ENCODE measurements at places on chromosomes 6 and 20.

DNA sequence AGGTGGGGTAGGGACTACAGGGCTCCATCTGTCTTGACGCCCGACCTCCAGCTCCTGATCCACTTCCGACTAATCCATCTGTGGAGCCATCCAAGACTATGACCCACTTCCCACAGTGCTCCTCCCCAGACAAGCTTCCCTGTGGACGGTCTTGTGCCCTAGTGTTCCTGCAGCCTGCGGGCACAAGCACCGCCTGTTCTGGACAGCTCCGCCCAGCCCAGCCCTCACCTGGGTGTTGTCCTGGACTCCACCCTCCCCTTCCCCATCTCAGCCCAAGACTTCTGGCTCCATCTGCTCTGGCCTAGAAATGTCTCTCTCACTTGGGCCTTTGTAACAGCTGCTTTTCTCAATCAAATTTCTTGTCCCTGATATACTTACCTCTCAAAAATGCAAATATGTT is 102.0 kb downstream of the MAFB start:
- DNase-seq: no peak

GRCh38 chr6:42138190-42138589 is 4.2 kb downstream of the C6orf132 start:
- no peak for DNase-seq

GRCh38 chr20:20359628-20360027 is 8.3 kb upstream of the INSM1 start:
- no peak for DNase-seq

DNA sequence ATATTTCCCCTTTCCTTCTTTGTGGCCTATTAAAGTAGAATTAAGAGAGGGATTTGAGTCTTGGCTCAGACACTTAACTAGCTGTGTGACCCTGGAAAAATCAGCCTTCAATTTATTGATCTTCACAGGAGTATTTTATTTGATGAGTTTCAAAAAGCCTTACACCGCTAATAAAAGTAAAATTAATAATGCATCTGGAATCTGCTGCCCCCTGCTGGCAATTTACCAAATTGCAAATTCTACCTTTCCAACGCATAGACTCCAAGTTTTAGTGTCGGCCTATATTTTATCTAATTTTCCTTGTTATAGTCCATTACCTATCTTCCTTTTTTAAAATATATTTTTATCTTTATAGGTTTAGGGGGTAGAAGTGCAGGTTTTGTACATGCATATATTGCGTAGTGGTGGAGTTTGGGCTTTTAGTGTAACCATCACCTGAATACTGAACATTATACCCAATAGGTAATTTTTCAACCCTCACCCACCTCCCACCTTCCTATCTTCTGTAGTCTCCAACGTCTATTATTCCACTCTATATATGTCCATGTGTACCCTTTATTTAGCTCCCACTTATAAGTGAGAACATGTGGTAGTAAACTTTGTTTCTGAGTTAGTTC is 46.3 kb downstream of the GOPC start:
- peak; percentile 10 for DNase-seq

- DNase-seq: no peak
These were observed 1106.2 kb upstream of the GJE1 start for GRCh38 chr6:141026504-141026903.

DNA sequence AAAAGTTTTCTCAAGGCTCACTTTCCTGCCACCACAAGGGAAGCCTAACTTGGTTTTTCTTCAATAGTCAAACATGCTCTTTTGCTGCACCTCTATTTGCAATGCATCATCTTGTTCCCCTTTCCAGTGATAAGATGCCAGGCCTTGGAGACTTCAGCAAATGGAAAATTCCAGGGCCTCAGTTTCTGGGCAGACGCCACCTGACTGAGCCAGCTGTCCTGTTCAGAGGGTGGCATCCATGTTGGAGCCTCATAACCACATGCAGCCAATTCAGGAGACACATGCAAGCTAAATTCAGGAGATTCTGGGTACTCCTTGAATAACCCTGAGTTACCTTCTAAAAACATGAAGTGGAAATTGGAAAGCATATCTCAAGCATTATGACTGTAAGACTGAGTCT is 285.6 kb upstream of the RNF24 start:
- DNase-seq: no peak

DNA sequence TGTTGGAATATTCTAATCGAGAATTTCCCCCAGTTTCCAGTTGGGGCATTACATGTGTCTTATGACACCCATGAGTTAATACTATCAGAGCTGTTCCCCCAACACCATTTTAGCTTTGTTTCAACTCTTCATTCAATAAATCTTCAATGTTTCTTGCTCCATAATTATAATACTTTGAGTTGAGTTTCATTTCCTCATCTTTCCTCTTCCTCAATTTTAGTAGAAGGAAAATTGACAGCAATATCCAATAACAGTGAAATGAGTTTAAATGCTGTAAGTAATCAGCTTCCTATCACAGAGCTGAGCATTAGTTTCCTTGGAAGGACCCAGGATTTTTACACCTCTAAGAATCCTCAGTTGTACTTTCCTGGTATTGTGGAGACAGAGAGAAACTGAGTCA is 1.0 kb upstream of the STMND1 start:
- DNase-seq: no peak

DNA sequence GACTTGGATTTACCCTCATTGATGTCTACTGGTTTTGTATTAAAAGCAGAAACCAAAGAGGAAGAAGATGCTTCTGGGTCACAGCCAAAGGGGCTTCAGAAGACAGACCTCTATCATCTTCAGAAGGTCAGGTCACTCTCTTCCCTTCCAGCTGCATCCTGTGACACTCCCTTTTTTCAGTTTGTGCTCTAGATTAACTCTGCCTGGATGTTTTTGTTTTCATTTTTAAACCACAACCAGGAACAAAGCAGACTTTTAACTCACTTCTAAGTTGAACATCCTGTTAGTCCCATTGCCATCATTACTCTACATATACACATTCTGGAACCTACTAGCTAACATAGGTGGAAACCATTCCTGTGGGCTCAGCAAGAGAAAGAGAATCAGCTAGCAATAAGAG is 45.2 kb downstream of the AKIRIN2 start:
- DNase-seq: no peak

GRCh38 chr6:146787876-146788508 is 189.2 kb downstream of the ADGB start:
- no peak for DNase-seq

DNA sequence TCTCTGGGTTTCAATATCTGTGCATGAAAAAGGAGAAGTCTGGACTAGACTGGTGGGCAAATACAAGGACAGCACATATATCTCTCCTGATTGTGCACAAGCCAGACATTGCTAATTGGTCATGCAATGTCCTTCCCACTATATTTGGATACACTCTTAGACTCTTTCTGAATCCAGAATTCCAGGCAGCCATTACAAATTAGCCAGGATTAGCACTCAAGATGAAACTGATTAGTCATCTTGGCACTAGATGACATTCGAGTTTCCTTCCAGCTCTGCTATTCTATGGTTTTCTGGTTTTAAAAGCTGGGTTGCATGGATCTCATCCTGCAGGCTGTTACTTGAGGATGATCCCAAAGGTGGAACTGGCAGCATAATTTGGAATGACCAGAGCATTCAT is 73.2 kb downstream of the SCP2D1 start:
- DNase-seq: no peak

DNA sequence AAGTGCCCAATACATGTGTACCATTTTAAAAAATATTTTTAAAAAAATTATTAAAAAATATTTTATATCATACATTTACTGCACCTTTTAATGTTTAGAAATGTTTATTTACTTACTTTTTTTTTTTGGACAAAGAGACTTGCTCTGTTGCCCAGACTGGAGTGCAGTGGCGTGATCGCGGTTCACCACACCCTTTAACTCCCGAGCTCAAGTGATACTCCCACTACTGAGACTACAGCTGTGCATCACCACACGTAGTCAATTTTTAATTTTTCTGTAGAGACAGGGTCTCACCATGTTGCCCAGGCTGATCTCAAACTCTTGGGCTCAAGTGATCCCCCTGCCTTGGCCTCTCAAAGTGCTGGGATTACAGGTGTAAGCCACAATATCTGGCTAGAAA is 9.2 kb upstream of the SIRPG start:
- DNase-seq: no peak

DNA sequence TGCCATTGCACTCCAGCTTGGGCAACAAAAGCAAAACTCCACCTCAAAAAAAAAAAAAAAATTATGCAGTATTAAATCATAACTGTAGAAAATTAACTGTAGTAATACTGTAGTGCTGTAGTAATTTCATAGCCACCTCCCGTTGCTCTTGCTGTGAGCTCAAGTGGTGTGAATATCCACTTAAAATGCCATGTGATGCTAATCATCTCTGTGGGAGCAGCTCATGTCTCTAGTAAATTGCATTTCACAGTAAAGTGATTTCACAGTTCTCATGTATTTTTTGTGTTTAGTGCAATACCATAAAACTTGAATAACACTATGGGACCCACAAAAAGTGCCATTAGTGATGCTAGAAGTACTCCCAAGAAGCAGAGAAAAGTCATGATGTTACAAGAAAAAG is 14.4 kb upstream of the FAM217A start:
- no peak for DNase-seq

DNA sequence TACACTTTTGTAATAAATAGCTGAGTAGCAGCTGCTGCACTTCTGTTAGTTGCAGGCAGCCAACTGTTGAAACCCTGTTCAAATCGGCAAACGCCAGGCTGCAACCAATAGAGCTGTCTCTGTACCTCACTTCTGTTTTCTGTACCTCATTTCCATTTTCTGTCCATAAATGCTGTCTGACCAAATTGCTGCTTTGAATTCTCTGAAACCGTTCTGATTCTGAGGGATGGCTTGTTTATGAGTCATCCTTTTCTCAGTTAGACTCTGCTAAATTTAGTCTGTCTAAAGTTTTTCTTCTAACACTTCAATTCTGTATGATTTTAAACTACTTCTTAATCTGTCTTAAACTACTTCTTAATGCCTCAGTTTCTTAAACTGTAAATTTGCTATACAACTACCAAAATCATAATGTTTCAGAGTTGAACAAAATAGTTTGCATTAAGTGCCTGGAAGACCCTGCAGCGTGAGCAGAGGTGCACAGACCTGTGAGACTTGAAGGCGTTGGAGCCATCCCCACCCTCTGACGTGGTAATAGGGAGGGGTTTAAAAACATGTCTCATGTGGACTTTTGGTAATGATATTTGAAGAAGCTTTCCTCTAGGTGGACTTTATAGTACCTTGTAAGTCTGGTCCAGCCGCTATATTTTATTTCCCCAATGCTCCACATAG is 9.6 kb downstream of the BTNL2 start:
- no peak for DNase-seq

DNA sequence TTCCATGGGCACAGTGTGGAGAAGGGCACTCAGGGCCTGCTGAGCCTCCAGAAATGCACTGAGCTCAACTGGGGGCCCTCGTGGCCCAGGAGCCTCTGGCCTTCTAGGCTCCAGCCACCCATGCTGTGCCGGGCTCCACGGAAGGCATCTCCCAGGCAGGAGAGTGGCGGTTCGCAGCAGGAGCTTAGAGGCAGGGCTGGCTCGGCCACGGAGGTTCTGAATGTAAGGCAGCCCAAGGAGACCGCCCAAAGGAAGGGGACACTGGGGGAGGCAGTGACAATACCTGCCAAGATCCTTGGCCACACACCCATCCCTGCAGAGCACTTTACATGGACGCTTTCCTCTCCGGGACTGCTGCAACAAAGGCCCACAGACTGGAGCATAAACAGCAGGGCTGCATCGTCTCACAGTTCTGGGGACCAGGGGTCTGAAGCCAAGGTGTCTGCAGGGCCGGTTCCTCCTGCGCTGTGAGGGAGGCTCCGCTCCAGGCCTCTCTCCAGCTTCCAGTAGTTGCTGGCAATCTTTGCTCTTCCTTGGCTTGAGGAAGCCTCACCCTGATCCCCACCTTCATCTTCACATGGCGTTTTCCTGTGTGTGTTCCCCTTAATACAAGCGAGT is 128.2 kb upstream of the CDH4 start:
- DNase-seq: no peak

DNA sequence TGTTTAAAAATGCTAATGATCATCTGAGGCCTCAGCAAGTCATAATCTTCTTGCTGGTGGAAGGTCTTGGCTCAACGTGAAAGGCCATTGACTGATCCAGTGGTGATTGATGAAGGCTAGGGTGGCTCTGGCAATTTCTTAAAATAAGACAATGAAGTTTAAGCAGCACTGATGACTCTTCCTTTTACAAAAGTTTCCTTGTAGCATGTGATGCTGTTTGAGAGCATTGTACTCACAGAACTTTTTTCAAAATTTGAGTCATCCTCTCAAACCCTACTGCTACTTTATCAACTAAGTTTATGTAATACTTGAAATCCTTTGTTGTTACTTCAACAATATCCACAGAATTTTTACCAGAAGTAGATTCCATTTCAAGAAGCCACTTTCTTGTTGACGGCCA is 382.3 kb downstream of the ESR1 start:
- DNase-seq: no peak

GRCh38 chr6:3361312-3362037 is 95.4 kb downstream of the SLC22A23 start:
- DNase-seq: no peak

DNA sequence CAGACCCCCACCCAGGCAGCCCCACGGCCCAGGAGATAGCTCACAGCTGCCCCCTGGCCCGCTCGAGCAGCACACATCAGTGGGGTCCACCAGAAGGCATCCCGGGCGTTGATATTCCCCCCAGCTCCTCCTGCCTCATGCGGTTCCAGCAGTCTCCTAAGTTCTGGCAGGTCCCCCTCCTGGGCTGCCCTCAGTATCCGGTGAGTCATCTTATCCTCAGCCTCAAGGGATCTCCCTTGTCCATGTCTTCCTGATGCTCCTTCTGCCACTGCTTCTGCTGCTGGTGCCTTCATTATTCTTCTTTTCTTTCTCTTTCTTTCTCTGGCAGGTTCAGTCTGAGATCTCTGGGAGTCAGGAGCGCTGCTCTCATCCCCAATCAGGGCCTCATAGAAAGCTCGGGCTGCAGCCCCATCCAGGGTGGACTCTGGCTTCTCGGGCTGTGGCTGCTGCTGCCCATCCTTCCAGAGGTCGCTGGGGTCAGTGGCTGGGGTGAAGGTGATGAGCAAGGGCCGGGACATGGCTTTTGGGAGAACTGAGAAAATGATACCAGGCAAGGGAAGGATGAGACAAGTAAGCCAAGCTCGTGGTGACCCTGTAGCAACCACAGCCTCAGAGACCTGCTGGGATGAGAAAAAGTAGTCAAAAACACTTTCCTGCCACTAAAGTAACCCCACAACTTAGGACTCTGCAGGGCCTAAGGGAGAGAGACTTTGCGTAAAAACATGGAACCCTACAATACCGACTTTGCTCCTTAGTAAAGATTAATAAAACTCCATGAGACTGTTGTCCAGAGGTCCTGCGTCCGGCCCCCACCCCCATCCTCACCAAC is 622 bp downstream of the GPANK1 start:
- no peak for DNase-seq

GRCh38 chr6:26223228-26223627 is 136.0 kb downstream of the HFE start:
- no peak for DNase-seq

DNA sequence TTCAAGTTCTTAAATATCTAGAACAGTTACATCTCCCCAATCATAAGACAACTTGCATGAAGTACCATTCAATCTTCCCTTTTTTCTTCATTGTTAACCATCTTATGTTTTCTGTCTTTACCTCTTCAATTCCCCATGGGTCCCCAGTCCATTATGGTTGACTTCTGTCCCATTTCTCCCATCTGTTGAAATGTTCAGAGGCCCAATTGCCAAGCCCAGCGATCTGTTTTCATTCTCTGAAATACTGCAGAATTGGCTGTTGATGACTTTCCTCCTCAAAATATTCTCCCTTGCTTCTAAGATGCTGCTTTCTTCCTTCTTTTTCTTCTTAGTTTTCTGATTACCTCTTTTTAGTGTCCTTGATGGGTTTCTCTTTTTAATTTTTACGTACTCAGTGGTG is 26.0 kb downstream of the DSTN start:
- no peak for DNase-seq
